ENCODE measurements at places on chromosomes 4 and X.
A peak's percentile ranks its signal among the peaks of the same experiment; 100 is the strongest.

- DNase-seq = no peak
Observed at GRCh38 chrX:68999356-68999755, 165.9 kb downstream of the PJA1 start.

- DNase-seq = no peak
Observed at GRCh38 chr4:96983830-96984229, 1143.9 kb downstream of the PDHA2 start.

- no peak for DNase-seq
Observed at GRCh38 chr4:20643631-20644030, 56.6 kb upstream of the PACRGL start.

GRCh38 chr4:73109493-73109892 lies 40.0 kb upstream of the COX18 start:
- DNase-seq = no peak

DNA sequence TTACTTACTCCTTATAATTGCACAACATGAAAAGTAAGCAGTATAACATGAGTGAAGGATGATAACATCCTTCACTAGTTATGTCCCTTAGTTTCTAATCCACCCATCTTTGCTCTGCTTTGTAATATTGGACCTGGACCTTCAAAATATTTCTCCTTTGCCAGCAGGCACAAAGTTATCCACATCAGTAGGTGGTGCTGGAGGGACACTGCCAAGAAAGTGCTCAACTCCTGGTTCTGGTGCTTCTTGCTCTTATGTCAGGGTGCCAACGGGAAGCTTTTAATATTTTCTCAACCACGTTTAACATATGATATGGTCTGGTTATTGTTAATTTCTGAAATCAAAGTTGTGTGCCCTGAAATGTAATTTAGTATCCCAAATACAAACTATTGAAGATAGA lies 49.1 kb downstream of the TMEM165 start:
- no peak for DNase-seq

DNA sequence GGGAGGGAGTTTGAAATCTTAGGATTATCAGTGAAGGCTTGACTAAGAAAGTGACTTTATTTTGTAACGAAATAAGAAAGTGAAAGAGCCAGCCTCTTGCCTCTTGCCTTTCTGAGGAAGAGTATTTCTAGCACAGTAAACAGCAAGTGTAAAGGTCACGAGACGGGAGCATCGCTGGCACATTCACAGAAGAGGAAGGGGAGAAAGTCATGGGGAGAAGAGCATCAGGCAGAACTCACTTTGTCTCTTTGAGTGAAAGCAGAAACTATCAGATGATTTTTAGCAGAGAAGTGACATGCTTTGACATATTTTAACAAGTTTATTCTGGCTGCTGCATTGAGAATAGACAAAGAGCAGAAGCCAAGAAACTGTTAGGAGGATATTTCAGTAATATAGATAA lies 313.8 kb downstream of the CAMK2D start:
- DNase-seq = peak; percentile 43

GRCh38 chr4:10810411-10810810 lies 125.8 kb upstream of the CLNK start:
- no peak for DNase-seq

DNA sequence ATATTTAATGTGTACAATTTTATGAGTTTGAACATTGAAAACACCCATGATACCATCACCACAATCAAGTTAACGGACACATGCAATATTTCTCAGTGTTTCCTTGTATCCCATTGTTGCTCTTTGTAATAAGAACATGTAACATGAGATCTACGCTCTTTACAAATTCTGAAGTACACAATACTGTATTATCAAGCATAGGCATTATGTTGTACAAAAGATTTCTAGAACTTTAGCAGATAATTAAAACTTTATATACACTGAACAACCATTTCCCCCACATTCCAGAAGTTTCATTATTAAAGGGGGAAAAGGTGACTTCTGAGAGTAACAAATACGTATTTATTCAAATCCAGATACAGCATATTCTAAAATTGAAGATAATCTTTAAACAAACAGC lies 114.5 kb downstream of the SLC10A7 start:
- DNase-seq = no peak

- no peak for DNase-seq
Observed at GRCh38 chrX:130841776-130842175, 61.2 kb downstream of the ENOX2 start.

GRCh38 chr4:2761035-2761923 lies 5.1 kb upstream of the TNIP2 start:
- DNase-seq = no peak

GRCh38 chr4:56701161-56701480 lies 20.0 kb upstream of the HOPX start:
- DNase-seq = no peak

- DNase-seq = no peak
Observed at GRCh38 chr4:7956934-7957656, 17.4 kb upstream of the AFAP1 start.

GRCh38 chr4:106273831-106274230 lies 42.2 kb downstream of the TBCK start:
- DNase-seq = no peak

- no peak for DNase-seq
Observed at GRCh38 chr4:39873823-39874222, 103.9 kb downstream of the PDS5A start.

- no peak for DNase-seq
Observed at GRCh38 chrX:6778544-6779503, 243.9 kb upstream of the VCX3A start.

DNA sequence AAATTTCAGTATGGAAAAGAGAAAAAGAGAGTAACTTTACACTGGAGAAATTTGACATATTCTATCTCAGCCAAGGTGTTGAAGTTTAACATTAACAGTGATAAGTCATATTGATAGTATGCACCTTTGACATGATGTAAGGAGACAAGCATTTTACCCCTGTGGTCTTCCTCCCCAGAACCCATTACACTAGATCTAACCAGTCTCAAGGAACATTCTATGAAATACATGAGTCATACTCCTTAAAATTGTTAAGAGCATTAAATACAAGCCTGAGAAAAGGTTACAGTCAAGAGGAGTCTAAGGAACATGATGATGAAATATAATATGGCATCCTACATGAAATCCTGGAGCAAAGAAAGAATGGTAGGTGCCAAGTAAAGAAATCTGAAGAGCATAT lies 1151.3 kb upstream of the IGFBP7 start:
- DNase-seq = no peak

DNA sequence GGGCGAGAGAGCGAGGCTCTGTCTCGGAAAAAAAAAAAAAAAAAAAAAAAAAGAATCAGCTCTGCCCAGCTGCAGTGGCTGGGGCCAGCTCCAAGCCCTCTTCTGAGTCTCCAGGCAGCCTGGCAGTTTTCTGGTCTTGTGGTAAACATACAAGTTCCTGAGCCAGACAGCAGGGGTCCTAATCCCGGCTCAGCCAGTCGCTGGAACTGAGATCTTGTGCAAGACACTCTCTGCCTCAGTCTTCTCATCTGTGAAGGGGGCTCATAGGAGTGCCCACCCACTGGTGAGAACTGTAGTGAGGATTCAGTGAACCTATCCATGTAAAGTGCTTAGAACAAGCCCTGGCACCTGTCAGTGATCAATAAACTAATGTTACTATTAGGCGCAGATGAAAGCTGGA lies 41.8 kb downstream of the C4orf50 start:
- DNase-seq = no peak

- DNase-seq = no peak
Observed at GRCh38 chrX:41522671-41523070, 75.5 kb downstream of the NYX start.

DNA sequence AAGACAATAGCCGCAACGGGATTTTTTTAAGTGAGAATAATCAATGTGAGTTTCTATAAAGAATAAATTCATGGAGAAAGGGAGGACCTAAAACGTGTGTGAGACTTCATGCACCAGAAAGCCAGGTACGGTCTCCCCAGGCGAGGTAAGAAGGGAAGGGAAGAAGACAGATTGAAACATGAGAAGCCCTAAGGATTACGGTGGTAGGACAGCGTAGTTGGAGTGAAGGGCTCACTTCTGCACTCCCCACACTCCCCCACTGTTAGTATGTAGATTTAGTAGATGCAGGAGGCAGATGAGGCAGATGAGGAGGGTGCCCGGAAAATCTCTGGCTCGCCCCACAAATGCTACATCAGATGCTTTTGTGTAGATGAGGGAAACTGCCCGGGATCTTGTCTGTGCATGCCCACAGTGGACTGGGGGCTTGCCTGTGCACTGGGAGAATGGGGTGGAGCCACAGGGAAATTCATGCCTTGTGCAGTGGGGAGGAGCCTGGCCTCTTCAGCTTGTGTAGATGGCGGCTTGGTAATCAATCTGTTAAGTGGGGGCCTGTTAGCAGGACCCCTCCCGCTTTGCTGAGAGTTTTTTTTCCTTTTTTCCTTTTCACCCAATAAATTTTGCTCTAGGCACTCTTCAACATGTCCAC lies 1544.5 kb upstream of the TENM3 start:
- no peak for DNase-seq

GRCh38 chrX:106481341-106481740 lies 130.4 kb upstream of the RADX start:
- DNase-seq = no peak

- DNase-seq = no peak
Observed at GRCh38 chr4:89099034-89099433, 12.3 kb upstream of the TIGD2 start.

- no peak for DNase-seq
Observed at GRCh38 chr4:129481107-129481506, 385.2 kb downstream of the C4orf33 start.

- DNase-seq = no peak
Observed at GRCh38 chr4:2337896-2338295, 76.0 kb upstream of the MXD4 start.

DNA sequence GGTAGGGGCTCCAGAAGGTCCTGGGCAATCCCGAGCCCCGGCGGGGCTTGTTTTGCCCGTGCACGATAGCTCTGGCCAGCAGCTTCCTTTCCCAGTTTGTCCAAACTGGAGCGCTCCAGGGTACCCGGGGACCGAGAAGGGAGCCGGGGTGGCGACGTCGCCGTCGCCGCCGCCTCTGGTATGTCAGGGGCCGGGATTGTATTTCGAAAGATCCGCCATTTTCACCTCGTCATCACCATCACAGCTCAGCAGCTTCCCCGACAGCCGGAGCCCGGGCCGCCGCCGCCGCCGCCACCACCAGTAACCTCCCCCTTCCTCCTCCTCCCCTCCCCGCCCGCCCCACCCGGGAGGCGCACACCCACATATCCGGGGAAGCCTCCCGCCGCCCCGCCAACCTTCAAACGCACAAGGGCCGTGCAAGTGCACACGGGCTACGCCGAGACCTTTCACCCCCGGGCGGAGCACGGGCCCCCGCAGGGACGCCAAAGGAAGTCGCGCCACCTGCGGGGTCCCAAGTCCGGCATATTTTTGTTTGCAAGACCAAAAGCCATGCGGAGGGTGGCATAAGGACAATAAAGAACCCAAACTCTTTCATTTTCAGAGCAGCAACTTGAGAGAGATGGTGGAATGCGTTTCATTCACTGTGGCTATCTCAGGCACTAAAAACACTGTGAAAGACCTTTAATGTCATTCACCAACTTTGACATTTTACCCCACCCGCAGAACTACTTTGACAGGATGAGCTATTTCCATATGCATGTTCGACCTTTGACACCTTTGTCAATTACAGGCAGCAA lies at the start of gene LIN54:
Gene LIN54, minus strand, starts transcription at position 302 of the 797 bp plus-strand sequence. CDS start 25,979 bp downstream, outside the sequence.
- DNase-seq = peak; percentile 87

GRCh38 chr4:41002309-41002708 lies 212.0 kb downstream of the APBB2 start:
- no peak for DNase-seq

- no peak for DNase-seq
Observed at GRCh38 chr4:113591982-113592381, 169.6 kb downstream of the CAMK2D start.

- DNase-seq = no peak
Observed at GRCh38 chrX:37755025-37755424, 24.8 kb upstream of the CYBB start.

- DNase-seq = no peak
Observed at GRCh38 chrX:139974471-139974870, 9.2 kb upstream of the CXorf66 start.

GRCh38 chr4:79576429-79576753 lies 168.4 kb upstream of the GK2 start:
- no peak for DNase-seq

DNA sequence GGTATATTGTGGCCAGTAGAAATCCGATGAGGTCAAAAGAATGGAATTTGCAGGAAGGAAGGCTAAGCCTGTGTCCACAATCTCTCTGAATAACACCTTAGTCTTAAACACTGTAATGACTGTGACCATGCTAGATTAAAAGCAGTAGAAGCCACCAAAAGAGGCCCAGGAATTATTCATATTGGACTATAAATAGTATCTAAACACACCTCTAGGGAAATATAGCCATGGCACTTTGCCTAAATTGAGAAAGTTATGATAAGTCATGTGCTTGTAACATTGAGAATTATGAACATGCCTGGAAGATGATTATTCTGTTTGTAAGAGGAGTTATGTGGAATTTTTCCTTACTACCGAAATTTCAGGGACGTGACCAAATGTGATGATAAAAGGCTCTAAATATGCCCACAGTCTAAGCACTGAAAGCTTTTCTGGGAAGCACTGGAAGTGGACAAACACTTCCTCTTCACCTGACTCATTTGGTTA lies 298.5 kb downstream of the KCTD8 start:
- DNase-seq = no peak

- DNase-seq = no peak
Observed at GRCh38 chr4:123802082-123802645, 405.6 kb downstream of the SPRY1 start.

GRCh38 chr4:133403913-133404312 lies 254.8 kb downstream of the PCDH10 start:
- no peak for DNase-seq

- no peak for DNase-seq
Observed at GRCh38 chr4:95547715-95548471, 880 bp downstream of the UNC5C start.

DNA sequence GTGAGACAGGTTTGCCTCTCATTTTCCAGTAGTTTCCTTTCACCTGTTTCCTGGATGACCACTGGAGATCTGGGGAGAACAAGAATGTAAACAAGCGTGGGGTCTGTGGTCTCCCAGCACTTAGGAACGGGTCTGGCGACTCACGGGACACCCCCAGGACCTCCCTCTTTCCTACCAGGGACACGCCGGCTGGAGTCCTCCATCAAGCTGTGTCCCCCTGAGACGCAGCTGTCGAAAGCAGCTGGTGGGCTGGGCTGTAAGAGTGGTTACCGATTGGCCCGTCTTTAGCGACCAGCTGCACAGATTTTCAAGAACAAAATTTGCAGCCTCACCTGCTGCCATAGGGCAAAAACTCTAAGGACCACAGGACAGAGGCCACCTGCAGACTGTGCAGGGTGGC lies 11.9 kb downstream of the LRPAP1 start:
- no peak for DNase-seq

GRCh38 chrX:70292788-70293187 lies 2.9 kb downstream of the KIF4A start:
- no peak for DNase-seq

- DNase-seq = no peak
Observed at GRCh38 chr4:32748061-32748460, 2027.9 kb downstream of the PCDH7 start.

GRCh38 chrX:143025628-143026027 lies at the start of gene SPANXN4:
TSS of gene SPANXN4 (plus strand) at chrX:143025928. CDS start at chrX:143026015, 87 bp downstream.
- no peak for DNase-seq
